Large intestine (tissue), 12 donors: ENCODE measurements at places on chromosomes 11 and 22.

DNA sequence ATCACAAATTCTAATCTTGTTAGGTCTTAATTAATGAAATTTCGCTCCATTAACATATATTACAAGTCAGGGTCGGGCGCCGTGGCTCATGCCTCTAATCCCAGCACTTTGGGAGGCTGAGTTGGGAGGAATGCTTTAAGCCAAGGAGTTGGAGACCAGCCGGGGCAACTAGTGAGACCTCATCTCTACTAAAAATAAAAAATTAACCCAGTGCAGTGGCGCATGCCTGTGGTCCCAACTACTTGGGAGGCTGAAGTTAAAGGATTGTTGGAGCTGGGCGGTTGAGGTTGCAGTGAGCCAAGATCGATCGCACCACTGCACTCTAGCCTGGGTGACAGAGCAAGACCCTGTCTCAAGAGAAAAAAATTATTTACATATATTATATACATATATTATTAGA lies 1.9 kb downstream of the TMA7B start:
- DNase-seq: no peak

DNA sequence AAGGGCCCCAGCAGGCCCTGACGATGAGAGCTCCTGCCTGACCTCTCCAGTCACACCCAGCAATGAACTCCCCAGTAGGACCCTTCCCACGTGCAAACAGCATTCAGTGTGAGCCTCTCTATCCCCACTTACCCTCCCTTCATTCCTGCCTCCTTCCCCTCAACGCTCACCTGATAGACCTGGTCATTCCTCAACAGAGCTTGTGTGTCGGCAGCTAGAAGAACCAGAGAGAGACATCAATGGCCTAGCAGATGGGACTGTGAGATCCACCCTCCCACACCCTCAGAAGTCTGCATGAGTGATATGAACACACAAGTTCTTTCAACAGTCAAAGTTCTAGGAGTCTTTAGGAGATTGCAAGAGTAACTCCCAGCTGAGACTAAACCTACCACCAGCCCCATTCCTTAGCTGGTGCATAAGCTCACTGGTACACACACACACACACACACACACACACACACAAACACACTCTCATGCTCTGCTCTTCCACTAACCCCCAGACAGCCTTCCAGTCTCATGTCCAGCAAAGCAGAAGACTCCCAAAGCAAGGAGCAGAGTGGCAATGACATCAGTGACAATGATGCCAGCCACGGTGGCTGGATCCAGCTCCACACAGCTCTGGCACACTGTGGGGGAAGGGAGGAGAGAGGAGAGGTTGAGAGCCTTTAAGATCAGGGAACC lies 3.1 kb downstream of the CD3D start:
- no peak for DNase-seq

DNA sequence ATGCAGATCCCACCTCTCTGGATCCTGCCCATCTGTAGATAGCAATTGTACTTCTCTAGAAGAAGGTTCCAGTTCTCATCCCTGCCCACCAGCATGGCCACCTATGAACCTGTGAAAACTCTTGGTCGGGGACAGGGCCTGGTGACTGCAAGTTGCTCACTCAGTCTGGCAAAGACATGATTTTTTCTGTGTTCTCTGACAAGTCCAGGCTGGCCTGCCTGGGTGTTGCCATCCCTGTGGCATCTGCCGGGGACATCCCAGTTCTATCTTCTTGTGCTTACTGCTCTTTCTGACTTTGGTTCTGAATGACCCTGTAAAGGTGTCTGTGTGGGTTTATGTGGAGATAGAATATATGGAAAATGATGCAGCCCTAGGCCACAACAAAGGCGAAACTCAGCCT lies 545.8 kb downstream of the INSC start:
- no peak for DNase-seq

DNA sequence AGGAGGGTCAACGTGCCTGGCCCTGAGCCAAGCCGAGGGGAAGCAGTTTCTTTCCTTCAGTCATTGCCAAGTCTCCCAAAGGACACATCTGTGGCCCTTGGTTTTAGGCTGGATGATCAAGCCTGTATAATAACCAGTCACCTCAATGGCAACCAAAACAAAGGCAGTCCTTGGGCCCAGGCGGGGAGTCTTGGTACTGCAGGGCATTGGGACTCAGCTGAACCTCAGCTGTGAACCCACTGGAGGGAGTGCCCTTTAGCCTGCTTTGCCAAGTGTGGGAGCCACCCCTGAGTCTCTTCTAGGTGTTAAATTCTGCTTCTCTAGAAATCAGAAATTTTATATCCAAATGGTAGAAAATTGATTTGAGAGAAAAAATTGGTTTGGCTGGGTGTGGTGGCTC lies 36.9 kb downstream of the CPT1A start:
- no peak for DNase-seq

DNA sequence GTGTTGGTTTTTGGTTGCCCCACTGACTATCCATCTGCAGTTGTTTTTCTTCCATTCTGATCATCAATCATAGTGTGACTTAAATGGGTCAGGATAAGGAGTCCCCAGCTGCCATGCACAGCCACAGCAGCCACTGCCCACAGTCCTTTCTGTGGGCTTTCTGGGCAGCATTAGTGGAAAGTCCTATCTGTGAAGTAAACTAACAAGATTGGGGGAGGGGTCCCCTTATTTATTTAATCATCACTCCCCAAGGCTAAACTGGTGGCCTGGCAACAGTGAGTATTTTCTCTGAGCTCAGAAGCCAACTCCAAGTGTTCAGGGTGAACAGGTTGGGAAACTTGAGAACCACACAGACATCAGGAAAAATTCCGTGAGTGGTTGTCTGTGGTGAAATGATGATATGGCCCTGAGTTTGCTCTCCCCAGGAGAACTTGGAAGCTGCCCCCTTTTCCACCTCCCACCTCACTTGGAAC lies 145.0 kb downstream of the CCDC34 start:
- no peak for DNase-seq

DNA sequence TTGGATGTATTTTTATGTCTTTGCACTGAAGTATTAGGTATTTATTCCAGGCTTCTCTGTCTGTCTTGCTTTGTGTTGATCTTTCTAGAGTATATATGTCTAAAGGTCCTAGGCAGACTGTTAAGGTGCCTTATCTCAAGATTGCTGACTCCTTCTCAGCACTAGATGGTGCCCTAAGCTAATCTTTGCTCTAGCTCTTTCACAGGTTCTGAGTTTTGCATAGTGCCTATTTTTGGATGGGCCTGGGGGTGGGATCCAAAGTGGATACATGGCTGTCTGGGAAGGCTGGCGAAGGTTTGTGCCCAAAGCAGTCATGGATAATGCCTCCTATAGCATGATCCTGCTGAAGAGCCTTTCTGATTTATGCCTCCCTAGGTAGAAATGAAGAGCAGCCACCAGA lies 154.9 kb downstream of the TRPC6 start:
- DNase-seq: no peak

DNA sequence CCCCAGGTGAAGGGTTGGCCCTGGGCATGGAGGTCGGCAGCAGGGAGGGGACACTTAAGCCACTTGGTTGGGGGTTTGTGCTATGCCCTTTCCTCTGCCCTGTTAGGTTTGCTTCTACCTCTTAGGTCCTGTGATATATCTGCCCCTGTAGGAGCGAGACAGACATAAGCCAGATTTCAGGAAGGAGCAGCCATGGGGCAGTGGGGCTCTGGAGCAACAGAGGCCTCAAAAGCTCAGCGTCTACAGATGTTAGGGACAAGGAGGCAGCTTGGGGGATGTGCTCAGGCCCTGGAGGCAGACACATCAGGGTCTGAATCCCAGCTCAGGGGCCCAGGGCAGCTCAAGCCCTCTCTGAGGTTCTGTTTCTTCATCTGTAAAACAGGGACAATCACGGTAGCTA lies 27.2 kb upstream of the KCNQ1OT1 start:
- no peak for DNase-seq

DNA sequence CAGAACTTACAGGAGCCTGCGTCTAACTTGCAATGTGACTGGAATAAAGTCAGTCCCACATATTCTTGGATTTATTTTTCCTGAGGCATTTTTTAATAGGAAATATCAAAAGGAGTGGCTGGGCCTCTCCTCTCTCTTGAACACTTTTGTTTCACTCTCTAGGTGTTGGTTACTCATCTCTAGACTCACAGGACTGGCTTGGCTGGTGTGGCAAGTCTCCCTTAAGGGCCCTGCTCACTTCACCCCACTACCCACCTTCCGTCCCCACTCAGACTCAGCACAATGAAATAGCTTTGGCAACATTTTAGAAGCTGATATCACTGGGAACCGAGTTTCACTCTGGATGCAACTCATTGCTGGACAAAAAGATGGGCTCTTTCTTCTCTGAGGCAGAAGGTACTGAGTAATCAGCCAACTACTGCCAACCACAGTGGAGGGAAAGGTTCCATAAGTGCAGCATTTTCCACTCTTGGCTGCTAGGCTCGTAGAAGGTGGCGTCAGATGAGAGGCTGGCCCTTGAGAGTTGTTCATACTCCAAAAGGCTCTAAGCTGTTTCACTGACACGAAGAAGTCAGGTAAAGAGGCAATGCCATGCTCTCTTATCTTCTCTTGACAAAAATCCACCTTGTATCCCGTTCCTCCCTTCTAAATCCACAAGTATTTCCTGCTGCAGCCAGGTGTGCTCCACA lies 390.6 kb downstream of the SOX6 start:
- DNase-seq: peak; percentile 35

GRCh38 chr22:41983513-41984405 lies 14.5 kb downstream of the SEPTIN3 start:
- no peak for DNase-seq
